Myocyte (in vitro differentiated cells): ENCODE measurements at places on chromosomes 12 and 14. TPM values are rescaled to one million over a fixed set of nuclear protein-coding genes. Genes with fewer than 3 reads are reported as not detected.

Gene KRT6C
- total RNA-seq, result not detected in 2 replicates

Gene SLCO1C1
- total RNA-seq, result not detected in 2 replicates

- DNase-seq, result no peak
Measured at GRCh38 chr12:131905630-131906091, 11.2 kb downstream of the ULK1 start.

GRCh38 chr12:91441246-91441645, 258.6 kb upstream of the DCN start:
- DNase-seq, result no peak

- no peak for DNase-seq
Measured at GRCh38 chr12:95634622-95635621, 83.6 kb upstream of the USP44 start.

DNA sequence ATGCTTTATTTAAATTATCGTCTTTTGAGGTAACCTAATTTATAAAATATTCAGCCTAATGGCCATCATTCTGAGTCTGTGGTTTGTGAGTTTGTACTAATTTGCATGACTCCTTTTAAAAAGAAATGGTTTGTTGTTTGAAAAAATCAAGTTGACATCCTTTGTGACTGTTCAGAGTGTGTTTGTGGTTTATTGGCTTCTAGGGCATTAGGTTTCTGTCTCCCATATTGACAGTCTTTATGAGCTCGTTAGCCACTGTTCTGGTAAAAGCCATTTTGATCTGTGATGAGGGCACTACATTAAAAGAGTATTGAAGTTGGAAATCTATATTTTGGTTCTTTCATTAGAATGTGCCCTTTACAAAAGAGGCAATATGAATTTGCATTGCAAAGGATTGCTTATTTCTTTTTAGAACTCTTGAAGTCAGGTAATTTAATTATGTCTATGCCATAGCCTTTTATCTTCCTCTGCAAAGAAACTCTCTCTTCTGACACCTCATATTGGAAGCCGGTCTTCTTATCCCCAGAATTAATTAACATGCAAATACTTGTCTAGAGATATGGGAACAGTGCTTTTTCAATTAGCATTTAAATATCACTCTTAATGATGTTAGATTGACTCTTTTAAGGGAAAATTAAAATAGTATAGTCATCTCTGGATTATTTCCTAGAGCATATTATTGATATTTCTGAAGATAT, 95.0 kb downstream of the CRADD start:
- no peak for DNase-seq
